ENCODE measurements at places on chromosomes 3 and 15. TPM values are rescaled to one million over a fixed set of nuclear protein-coding genes. Genes with fewer than 3 reads are reported as not detected.

DNA sequence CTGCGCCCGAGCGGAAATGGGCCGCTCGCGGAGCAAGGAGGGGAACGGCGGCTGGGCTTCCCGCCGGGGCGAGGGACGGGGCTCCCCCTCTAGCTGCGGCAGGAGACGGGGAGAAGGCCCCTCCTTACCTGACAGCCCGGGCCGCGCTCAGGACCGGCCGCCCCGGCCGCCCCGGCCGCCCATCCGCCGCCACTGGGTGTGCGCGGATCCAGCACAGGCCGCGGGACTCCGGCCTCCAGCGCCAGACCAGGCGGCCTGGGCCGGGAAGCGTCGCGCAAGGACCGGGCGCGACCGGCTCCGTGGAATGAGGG lies 296 bp downstream of the TPRA1 start:
- no peak for DNase-seq

DNA sequence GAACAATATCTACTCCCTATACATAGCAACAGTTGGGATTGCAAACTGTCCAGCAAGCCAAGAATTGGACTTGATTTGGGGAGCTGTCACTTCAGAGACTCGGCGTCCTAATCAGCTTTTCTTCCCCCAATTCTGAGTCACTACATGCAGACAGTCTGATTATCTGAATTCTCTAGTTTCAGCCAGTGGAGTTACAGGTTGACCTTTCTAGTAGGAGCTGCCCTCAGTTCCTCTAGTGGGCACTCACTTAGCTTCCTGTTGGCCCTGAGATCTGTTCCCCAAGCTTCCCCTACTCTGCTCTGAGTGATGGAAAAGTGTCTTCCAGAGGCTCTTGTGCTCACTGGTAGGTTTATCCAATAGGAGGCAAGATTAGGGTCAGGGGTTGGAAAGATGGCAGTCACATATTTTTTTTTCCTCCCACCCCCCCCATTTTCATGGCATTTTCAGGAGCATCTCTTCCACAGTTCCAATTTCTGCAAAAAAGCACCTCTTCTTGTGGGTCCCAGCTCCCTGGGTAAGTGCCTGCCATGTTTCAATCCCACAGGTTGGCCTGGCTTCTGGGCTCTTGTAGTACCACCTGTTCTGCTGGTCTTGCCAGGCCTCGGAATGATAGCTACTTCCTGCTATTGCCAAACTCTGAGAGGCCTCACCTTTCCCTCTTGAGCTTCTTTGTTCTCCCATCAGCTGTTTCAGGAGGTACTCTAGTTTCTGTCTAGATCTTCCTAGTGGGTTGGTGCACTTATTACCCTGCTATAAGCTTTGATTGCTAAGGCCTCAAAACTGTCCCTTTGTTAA lies 182.2 kb downstream of the RAP2B start:
- no peak for DNase-seq

- DNase-seq: no peak
Measured at GRCh38 chr3:66638717-66639116, 137.9 kb upstream of the LRIG1 start.

DNA sequence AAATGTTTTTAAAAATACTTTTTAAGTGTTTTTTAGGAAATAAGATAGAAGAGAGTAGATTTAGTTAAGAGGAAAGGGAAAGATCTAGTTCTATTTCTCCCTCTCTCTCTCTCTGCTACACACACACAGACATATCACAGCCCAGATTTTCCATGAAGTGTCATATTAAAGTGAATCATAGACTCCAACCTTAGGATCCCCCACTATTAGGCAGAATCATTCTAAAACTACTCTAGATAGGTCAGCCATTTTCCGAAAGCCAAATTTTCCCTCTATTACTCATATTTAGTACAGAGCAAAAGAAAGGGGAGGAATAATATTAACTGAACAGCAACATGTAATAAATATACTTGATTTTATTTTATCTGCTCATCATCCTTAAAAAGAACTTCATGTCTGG lies 45.1 kb upstream of the RSL24D1 start:
- DNase-seq: no peak

GRCh38 chr3:49534581-49535441 lies 19.5 kb upstream of the BSN start:
- DNase-seq: peak; percentile 89

GRCh38 chr15:93265111-93265556 lies 176.1 kb upstream of the RGMA start:
- no peak for DNase-seq

GRCh38 chr3:196444500-196444894 lies 12.3 kb upstream of the UBXN7 start:
- DNase-seq: no peak

DNA sequence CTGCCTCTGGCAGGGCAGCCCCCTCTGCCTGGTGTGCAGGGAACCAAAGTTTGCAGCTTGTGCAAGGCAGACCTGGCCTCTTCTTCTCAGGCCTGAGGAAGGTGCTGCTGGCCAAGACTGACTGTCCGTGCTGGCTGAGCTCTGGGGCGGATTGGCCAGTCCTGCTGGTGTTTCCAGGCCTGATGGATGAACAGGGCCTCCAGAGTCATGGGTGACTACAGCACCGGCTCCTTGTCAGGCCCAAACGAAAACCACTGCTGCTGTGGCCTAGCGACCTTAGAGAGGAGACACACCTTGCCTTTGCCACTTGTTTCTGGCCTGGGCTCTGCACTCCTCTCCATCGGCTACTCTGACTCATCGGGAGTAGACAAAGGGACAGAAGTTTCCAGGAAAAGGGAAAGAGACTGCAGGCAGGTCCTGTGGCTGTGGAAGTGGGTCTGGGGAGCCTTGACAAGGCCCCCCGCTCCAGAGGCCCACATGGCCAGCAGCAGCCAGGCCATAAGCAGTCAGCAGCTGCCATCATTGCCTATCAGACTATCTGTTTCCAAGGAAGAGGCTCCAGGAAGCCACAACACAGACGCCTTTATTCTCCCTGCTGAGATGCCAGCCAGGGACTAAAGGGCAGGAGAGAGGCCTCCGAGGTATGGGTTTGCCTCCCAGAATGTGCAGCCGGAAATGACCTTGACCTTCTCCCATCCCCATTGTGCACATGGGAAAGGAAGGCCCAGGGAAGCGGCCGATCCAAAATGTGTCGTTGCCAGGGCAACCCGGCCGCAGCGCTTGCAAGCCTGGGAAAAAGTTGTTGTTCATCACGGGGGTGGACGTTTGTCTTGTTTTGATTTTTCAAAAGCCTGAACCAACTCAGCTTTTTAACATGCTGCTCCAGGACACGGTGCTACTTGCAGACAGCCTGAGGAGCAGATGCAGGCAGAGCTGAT lies 160.5 kb downstream of the CHSY1 start:
- DNase-seq: peak; percentile 61

GRCh38 chr15:45884755-45885445 lies 250.1 kb downstream of the SQOR start:
- DNase-seq: no peak

DNA sequence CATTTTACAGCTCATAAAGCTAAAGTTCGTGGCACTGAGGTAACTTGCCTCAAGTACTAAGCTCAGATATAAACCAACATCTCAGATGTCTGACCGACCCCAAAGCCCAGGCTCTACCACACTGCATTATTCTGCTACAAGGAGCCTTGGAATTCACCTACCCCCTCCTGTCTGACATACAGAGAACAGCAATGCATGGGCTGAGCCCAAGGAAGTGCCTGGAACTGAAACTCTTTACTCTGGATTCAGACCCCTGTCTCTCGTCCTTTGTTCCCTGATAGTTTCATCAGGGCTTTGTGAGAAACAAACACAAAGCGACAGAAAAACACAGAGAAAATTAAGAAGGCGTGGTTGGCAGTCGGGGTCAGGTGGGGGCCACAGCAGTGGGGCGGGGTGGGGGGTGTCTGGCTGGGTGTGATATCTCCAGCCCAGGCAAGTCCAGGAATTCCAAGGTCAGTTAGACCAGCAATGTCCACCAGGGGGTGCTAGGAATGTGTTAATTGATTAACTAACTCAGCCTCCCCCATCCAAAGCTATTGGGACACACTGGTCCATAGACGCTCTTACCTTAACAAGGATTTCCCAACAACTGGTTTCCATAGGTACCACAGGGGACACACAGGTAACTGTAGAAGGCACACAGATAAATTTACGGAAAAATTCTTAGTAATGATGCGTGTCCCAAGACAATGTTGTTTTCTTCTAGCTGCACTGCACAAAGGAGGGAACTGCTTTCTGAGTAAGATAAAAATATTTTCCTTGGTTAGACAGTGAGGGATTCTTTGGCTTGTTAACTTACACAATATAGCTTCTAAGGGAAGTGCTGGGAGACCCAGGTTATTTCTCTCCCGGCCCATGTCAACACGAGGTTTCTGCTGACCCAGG lies 18.8 kb upstream of the SSUH2 start:
- peak; percentile 89 for DNase-seq

DNA sequence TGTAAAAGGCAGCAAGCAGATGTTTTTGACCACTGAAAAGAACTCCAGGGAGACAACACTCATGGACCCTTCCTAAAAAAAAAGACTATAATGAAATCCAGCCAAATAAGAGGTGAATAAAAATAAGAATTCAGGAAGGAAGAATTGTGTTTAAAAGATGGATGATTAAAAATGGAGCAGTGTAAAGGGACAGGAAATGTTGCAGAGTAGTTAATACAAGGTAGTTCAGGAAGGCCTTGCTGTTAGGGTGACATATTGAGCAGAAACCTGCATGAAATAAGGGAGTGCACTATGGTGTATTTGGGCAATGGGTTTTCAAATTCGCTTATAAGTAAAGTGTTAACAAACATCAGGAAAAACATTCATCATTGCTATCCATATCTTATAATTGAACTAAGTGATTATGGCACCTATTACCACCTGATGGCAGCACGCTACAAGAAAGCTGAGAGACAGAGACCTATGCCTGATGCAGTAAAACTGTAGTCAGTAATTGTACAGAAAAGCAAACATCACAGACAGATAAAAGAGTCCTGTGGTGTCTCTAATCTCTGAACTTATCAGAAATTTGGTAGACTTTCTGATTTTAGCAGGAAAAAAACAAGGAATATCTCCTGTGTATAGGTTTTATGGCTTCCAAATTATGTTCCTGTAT lies 5.8 kb upstream of the DBR1 start:
- no peak for DNase-seq

DNA sequence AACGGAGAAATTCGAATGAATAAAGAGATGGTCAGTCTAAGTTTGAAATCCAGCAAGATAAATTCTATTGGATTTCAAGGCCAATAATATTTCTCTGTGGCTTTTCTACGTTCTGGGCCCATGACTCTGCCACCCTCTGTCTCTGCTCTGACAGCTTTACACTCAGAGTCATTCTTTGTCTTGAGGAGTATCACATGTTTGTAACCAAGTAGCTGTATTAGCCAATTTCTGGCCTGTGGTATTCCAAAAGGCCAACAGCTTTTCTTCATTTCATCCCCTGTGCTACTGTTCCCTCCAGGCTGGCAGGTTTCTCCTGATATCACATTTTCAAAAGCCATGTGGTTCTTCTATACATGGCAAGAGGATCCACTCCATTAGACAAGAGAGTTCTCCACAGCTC lies 324.1 kb upstream of the CNTN4 start:
- no peak for DNase-seq

GRCh38 chr3:38649500-38650247 lies at the start of gene SCN5A:
TSS of gene SCN5A (minus strand) at chr3:38649687. CDS start at chr3:38633307, 16,380 bp downstream.
- DNase-seq: peak; percentile 85

- DNase-seq: no peak
Measured at GRCh38 chr15:29435811-29436210, 166.2 kb upstream of the NSMCE3 start.

DNA sequence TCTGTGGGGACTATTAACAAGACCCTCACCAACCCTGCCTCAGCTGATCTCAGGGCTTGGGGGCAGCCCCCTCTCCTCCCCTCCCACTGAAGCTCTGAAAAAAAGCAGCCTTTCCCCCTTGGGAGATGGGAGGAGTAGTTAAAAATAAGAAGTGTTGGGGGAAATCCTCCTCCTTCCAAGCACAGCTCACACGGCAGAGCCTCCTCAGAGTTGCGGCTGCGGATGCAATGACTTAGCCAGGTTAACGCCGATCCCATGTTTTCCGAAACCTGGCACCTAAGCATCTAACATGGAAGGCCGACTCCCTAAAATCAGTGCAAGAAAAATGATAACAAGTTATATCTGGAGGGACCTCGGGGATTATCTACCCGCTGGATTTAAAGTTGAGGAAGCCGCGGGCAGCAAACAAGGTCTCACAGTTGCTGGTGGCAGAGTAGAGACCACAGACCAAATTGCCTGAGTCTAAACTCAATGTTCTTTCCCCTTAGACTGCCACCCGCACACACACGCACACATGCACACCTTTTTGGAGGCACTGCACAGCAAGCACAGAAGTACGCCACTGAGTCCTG lies 1.1 kb upstream of the TPM1 start:
- no peak for DNase-seq

DNA sequence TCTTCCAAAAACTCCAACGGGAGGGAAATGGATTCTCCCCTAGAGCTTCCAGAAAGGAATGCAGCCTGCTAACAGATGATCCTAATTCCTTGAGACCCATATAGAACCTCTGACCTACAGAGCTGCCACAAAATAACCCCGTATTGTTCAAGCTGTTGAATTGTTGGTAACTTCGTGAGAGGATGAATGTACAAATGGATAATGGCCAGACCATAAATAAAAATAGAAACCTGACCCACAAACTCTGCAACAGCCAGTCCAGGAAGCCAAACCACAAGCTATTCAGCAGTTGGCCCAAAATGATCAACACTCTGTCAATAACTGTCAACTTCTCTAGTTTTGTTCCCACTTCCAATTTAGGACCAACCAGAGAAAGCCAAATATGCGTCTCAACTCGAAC lies 414.0 kb upstream of the ZNF717 start:
- DNase-seq: no peak

GRCh38 chr3:61371123-61371522 lies 119.9 kb upstream of the FHIT start:
- peak; percentile 14 for DNase-seq

GRCh38 chr3:177878192-177878591 lies 658.0 kb upstream of the KCNMB2 start:
- no peak for DNase-seq

The PROS1 gene
- 56.2 TPM for total RNA-seq

The OXSM gene
- 13.4 TPM for total RNA-seq

The LEKR1 gene
- total RNA-seq: 1.6 TPM

The RHOV gene
- total RNA-seq: 3.0 TPM

The BLM gene
- 2.8 TPM for total RNA-seq

The FEZF2 gene
- not detected for total RNA-seq

The COL6A5 gene
- total RNA-seq: 0.41 TPM

The DUOX1 gene
- total RNA-seq: 1.6 TPM

The STRIT1 gene
- not detected for total RNA-seq

The GPR15 gene
- total RNA-seq: not detected

The IRAK2 gene
- 8.9 TPM for total RNA-seq

The PAK6 gene
- 11.9 TPM for total RNA-seq

The IQCF5 gene
- total RNA-seq: not detected

The ISLR2 gene
- total RNA-seq: 1.1 TPM

Measured in kidney (tissue), 22 donors.